C1 segment of cervical spinal cord (tissue), 14 donors: ENCODE measurements at places on chromosomes 11 and 22.

DNA sequence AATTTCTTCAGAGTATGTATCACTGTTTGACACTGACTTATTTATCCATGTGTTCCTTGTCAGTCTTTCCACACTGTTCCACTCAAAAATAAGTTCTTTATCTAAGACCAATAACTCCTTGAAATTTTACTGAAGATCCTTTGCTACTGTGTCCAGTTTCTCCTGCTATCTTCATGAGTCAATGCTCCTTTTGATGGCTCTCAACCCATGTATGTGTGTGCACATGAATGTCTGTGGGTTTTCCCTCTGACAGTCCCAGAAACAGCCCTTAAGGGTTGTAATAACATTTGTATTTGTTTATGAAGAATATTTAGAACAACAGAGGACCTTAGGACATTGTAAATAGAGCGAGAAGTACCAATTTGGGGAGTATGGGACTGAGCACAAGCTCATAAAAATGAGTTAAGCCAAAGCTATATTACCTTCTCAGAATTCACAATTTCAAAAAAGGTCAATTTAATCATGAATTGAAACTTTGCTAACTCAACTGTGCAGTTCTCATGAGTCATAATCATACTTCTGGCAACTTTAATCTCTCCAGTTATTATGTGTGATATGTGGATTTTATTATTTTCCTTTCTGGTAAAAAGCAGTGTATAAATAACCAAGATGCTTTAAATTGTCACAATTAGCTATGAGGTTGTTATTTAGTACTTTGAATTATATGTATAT lies 533.6 kb downstream of the CNTN5 start:
- DNase-seq, result no peak

- DNase-seq, result peak; percentile 95
Observed at GRCh38 chr11:61827571-61828378, at the start of gene FADS2. TSS of gene FADS2 (plus strand) at chr11:61828300. CDS start at chr11:61828391, 91 bp downstream.

DNA sequence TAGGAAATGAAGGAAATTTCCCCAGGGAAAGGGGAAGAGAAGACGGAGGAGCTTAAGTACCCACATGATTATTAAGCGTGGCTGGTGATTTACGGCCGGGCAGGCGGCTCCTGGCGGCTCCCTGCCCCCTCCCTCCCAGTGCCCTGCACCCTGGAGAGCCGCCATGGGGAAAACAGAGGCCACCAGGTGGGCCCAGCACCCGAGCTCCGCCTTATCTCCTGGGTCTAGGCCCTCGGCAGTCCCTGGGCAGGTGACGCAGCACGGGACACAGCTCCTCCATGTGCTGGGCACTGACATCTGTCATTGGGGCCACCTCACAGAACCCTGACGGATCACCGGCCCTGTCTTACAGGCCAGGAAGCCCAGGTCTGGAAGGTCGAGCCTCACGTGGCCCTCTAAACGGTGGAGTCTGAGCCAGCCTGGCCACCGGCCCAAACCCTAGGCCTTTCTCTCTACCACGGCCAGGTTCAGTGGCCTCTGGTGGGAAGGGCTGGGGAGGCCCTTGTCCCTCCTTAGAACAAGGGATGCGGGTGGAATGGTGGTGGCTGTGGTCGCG lies 60.2 kb upstream of the PPARA start:
- no peak for DNase-seq

GRCh38 chr11:15744693-15745092 lies 611.7 kb downstream of the SOX6 start:
- DNase-seq, result no peak

DNA sequence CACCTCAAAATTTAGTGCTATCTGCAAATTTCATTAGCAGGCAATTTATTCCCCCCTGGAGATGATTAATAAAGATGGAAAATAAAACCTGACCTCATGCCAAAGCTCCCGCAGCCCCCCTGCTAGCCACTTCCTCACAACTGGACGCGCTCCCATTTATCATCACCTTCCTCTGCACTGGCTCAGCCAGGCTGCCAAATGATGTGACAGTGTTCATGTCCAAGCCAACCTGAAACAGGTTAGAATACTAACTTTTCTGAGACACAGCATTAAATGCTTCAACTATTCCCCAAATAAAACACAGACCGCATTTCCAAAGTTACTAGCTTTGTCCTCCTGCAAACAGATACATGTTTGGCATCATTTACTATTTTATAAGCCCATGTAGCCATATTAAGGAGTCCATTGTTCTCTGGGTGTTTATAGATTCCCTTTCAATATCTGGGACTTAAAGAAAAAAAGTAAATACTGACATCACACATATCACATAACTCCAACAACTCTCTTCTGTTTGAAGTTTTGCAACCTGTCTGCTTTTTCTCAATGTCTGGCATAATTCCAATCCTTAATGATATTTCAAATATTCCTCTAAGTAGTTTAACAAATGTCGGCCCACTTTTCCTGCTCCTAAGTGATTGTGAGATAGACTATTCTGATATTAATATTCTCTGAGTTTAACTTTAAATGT lies 829.7 kb upstream of the FAT3 start:
- DNase-seq, result no peak

DNA sequence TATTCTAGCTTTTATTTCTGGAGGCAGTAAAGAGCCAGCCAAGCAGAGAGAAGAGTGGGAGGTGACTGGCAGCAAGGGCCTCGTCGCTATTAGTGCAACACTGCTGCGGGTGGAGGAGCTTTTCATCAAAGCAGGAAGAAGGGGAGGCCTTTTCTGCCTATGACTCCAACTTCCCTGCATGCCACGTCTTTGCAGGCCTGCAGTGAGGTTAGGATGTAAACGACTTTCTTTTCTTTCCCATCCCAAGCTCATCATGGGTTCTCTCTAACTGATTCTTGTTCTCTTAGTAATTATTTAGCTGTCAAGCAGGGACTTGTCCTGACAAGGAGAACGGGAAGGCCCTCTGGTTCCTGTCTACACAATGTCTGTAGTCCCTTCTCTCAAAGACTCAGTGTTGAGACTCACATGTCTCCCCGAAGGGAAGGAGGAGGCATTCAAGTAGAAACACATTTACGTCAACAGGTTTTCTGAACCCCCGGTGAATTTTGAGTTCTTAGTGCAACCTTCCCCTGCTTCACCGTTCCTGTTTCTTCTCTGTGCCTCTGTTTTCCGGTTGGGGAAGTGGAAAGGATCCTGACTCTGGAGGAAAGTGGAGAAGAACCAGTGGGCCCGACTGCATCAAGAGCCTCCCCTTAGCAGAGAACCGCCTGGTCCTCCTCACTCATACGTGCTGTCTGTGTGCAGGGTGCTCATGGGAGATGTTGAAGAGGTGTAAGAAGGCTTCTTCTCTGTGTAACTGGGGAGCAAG lies 56.9 kb downstream of the PACS1 start:
- DNase-seq, result peak; percentile 45

- no peak for DNase-seq
Observed at GRCh38 chr11:133895061-133895479, 49.8 kb upstream of the SPATA19 start.

GRCh38 chr11:107006076-107006833 lies 12.0 kb downstream of the GUCY1A2 start:
- no peak for DNase-seq

GRCh38 chr11:112223121-112223520 lies 3.1 kb upstream of the PTS start:
- DNase-seq, result no peak

DNA sequence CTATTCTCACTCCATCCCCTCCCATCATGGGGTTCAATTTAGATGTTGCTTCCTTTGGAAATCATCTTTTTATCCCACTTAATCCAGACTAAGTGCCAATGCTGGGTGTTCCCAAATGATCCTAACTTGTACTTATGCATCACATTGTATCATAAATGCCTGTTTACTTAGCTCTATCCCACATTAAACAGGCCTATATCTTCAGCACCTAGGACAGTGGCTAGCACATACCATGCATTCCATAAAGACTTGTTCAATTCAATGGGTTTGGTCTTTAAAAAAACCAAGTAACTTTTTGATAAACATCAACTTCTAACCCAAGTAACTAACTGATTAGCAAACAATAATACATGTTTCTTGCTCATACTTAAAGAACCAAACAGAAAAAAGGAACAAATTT lies 40.6 kb downstream of the RSF1 start:
- DNase-seq, result no peak

DNA sequence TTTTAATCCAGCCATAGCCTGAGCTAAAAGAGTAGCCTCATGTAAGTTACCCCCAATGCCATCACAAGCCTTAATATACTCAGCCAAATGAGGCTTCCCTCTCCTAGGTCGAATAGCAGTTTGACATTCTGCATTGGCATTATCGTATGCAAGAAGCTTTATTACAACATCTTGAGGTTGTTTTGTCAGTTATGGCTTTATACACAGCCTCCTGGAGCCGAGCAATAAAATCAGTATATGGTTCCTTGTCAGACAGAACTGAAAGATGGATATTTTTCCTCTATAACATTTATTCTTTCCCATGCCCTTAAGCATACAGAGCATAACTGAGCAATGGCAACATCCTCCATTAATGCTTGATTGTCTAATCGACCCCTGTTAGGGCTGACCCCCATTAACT lies 5.4 kb upstream of the DNAJB13 start:
- DNase-seq, result no peak

GRCh38 chr11:99184146-99184545 lies 163.4 kb downstream of the CNTN5 start:
- DNase-seq, result no peak

GRCh38 chr11:35529971-35530495 lies 4.6 kb upstream of the PAMR1 start:
- DNase-seq, result no peak

DNA sequence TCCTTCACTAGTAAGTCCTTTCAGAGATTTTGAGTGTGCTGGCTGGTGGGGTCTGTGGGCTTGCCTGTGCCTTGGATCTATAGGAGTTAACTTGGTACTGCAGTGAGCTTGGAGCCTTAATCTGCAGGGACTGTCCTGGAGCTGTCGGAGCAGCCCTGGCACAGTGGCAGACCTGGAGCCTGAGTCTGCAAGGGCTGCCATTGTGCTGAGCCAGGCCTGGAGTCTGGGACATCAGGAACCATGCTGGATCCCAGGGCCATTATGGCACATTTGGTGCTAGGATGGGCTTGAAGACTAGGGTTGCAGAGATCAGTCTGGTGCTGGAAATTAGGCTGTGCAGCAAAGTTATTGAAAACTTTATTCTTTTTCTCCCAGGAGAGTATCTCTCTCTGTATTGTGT lies 665.4 kb downstream of the METTL15 start:
- DNase-seq, result no peak

GRCh38 chr22:17012267-17012666 lies 4.2 kb upstream of the GAB4 start:
- no peak for DNase-seq

DNA sequence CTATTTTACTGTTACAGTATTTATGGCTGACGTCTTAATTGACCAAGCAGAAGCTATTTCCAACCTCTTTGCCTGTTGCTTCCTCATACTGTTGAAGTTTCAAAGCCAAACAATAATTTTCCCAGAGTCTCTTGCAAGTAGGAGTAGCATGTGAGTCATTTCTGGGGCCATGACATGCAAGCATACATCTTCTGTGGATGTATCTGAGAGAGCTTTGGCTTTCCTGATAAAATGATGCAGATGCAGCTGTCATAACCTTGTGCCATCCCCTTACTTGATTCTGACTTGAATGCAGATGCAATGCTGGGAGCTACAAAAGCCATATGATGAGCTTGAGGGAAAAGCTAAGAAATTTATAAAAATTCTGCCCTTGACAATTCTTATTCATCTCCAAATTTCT lies 243.1 kb upstream of the TENM4 start:
- no peak for DNase-seq

GRCh38 chr22:23970816-23971486 lies 3.3 kb downstream of the DDT start:
- DNase-seq, result no peak

- peak; percentile 84 for DNase-seq
Observed at GRCh38 chr11:78030429-78031325, 7.6 kb upstream of the KCTD14 start.

GRCh38 chr11:65528819-65529350 lies 4.0 kb downstream of the SCYL1 start:
- DNase-seq, result no peak

GRCh38 chr11:34037016-34037415 lies 14.5 kb upstream of the CAPRIN1 start:
- DNase-seq, result no peak

DNA sequence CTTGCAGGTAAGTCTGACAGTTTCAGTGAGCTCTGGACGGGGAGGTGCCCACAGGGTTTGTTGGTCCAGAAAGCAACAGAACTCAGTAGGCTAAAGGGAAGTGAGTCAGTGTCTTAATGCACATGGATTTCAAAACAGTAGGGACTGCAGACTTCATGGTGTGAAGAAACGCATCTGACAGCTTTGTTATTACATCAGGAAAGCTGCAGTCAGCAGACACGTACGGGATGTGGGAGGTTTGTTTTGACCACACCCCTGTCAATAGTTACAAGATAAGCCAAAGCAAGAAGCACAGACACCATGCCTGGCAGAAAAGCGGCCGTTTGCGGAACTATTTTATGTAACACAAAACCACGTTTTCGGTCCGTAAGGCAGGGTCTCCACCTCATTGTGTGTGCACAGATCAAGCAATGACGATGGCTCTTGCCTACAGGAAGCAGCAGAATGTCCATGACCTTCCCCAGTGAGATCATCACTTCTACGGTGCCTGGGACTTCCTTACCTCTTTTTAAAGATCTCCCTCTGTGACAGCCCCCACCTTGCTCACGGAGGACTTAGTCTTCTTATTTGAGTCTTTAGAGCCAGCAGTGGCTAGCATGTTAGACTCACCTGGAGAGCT lies 58.2 kb upstream of the FTH1 start:
- DNase-seq, result no peak

GRCh38 chr11:119714590-119714989 lies 14.4 kb downstream of the NECTIN1 start:
- DNase-seq, result no peak

- no peak for DNase-seq
Observed at GRCh38 chr11:9678576-9678975, 14.7 kb downstream of the SWAP70 start.

DNA sequence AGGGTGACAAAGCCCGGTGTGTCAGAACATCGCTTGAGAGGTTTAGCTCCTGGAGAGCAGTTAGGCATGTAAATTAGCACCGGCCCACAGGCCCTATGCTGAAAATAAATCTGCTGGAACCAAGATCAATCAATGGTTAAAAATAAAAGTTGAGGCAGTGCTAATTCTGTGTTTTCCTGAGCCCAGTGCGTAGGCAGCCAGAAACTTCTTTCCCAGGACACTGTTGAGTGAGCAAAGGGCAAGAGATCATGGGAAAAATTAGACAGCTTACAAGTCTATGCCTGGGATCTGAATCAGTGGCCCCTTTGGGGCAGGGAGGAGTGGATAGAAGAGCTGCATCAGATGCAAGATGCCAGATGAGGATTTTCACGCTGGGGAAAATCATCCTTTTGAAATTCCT lies 539.2 kb downstream of the BUD13 start:
- no peak for DNase-seq

DNA sequence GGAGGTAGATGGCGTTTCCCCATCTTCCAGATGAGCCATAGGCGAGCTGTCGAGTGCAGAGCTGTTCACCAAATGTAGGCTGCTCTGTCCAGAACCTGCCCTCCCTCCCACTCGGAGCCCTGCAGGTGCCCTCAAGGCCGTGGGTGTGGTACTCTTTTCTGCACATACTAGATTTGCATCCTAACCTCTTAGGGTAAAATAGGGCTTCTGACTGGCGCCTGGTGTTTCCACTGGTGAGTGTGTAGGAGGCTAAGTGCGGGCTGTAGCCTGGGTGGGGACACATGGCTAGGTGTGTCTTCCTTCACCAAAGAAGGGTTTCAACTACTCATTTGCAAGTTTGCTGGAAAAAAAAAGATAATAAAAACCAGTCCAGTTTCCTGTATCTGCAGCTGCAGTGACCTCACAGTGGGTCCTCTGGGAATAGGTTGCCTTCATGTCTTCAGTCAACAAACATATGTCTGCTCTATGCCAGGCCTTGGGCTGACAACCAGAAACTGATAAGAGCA lies 8.5 kb downstream of the BIK start:
- DNase-seq, result no peak
